ENCODE measurements at places on chromosomes 2 and 18. TPM values are rescaled to one million over a fixed set of nuclear protein-coding genes. Genes with fewer than 3 reads are reported as not detected.

Gene BOLL
- not detected for total RNA-seq

Gene SLC4A5
- total RNA-seq: 0.10 TPM

Gene RGPD3
- total RNA-seq: 0.20 TPM

Gene C2orf66
- not detected for total RNA-seq

Gene REL
- total RNA-seq: 6.1 TPM

Gene GALNT3
- total RNA-seq: not detected

Gene MAL
- not detected for total RNA-seq

Gene HOXD12
- not detected for total RNA-seq

Gene ABCB11
- not detected for total RNA-seq

Gene NCL
- total RNA-seq: 133 TPM

Gene STPG4
- not detected for total RNA-seq

Gene DSG4
- total RNA-seq: not detected

Gene CXCR2
- total RNA-seq: not detected

Gene CCT4
- 301 TPM for total RNA-seq

Gene PFN4
- total RNA-seq: 2.4 TPM

Gene ANKRD39
- 20.7 TPM for total RNA-seq

Gene NDC80
- 83.3 TPM for total RNA-seq

Gene OTX1
- total RNA-seq: 0.88 TPM

Gene IL1RL1
- 0.10 TPM for total RNA-seq

Gene RUFY4
- total RNA-seq: not detected

Gene CD207
- total RNA-seq: not detected

Gene EVX2
- not detected for total RNA-seq

Gene ING5
- total RNA-seq: 10.7 TPM

Gene SFT2D3
- total RNA-seq: 9.3 TPM

Gene SIX3
- total RNA-seq: not detected

Gene SCN7A
- not detected for total RNA-seq

Gene CROCC2
- total RNA-seq: 0.12 TPM

Gene BAZ2B
- 24.1 TPM for total RNA-seq

Gene PPP1R7
- 101 TPM for total RNA-seq

Gene GPR39
- total RNA-seq: 39.9 TPM

Gene C18orf54
- total RNA-seq: 7.6 TPM

Gene GPR75
- total RNA-seq: 1.1 TPM

Gene CYS1
- 2.2 TPM for total RNA-seq

Gene RPE
- total RNA-seq: 149 TPM

Gene SLC5A7
- not detected for total RNA-seq

Gene ANKAR
- 5.6 TPM for total RNA-seq

Gene GREB1
- total RNA-seq: 0.78 TPM

Gene DHX57
- total RNA-seq: 13.5 TPM

Gene ORMDL1
- 75.7 TPM for total RNA-seq

Gene ZNF24
- total RNA-seq: 28.1 TPM

Gene FHOD3
- 13.7 TPM for total RNA-seq

Gene GALR1
- total RNA-seq: not detected

Gene NLRC4
- not detected for total RNA-seq

Gene TBR1
- not detected for total RNA-seq

Gene CFAP65
- 0.12 TPM for total RNA-seq

Gene INHA
- total RNA-seq: 0.12 TPM

Gene GPR148
- total RNA-seq: not detected

Gene HOXD11
- not detected for total RNA-seq

Gene CAPN13
- not detected for total RNA-seq

Gene IL36B
- total RNA-seq: not detected

Gene LINC00305
- total RNA-seq: not detected

Gene RHBDD1
- 11.0 TPM for total RNA-seq

Gene TIA1
- 116 TPM for total RNA-seq

Gene KCNG2
- total RNA-seq: not detected

Gene EFR3B
- total RNA-seq: 1.1 TPM

Gene FBXO36
- 6.4 TPM for total RNA-seq

Gene LMAN2L
- total RNA-seq: 37.8 TPM

Gene SERPINB5
- total RNA-seq: not detected

Gene LRRTM1
- total RNA-seq: not detected
